ENCODE measurements at places on chromosomes 13 and 19.

DNA sequence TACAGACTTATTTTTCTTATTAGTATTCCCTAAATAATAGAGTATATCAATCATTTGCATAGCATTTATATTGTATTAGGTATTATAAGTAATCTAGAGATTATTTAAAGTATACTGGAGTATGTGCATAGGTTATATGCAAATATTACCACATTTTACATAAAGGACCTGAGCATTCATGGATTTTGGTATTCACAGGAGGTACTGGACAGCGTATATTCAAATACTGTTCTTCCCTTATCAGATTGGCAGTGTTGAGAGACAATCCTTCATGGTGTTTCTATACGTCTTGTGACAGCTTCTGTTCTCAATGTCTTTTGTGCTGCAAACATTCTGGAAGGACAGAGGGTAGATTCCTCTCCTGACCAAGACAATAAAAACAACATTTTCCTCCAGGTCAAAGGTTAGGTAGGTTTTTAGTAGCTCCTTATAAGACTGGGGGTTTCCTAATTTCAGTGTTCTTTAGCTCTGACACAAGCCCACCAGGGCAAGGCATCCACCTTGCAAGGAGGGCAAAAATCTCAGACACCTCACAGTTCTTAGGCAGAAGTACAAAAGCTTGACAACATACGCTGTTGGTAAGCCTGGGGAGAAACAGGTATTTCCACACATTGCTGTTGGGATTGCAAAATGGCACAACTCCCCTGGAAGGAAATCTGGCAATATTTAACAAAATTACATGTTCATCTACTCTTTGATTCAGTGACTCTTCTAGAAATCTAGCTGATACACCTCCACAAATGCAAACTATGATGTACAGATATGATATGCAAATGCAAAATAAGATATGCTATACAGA lies 20.6 kb upstream of the PCCA start:
- DNase-seq = no peak

- no peak for DNase-seq
Measured at GRCh38 chr19:41601771-41602170, 25.1 kb downstream of the CEACAM4 start.

GRCh38 chr13:75481176-75482069 lies 546 bp downstream of the TBC1D4 start:
- no peak for DNase-seq

GRCh38 chr13:95245071-95245470 lies 56.2 kb downstream of the ABCC4 start:
- DNase-seq = no peak

DNA sequence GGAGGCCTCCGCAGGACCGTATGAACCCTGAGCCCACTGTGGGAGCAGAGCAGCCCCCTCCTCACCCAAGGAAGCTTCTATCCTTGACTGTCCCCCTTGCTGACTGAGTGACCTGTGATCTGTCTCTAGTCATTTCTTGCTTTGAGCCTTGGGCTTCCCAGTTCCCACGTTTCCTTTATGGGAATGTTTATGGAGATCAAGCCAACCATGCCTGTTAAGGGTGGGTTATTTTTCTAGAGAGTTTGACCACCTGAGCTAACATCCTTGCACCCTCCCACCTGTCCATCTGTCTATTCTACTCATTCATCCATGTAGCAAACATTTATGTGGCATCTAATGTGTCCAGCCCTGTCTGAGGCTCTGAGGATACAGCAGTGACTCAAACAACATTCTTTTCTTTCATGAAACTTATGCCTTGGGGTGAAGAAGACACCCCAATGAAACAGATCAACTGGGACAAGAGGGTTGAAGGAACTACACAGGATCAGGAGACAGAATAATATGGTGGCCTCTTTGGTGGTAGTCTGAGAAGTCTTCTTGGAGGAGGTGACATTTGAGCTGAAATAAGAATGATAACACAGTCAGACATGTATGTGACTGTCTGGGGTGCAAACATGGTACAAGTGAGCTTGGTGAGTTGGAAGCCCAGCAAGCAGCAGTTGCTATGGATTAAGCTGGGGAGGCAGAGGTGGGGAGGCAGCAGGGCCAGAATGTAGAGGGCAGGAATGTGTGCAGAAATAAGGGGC lies 30.5 kb downstream of the CERS4 start:
- no peak for DNase-seq

DNA sequence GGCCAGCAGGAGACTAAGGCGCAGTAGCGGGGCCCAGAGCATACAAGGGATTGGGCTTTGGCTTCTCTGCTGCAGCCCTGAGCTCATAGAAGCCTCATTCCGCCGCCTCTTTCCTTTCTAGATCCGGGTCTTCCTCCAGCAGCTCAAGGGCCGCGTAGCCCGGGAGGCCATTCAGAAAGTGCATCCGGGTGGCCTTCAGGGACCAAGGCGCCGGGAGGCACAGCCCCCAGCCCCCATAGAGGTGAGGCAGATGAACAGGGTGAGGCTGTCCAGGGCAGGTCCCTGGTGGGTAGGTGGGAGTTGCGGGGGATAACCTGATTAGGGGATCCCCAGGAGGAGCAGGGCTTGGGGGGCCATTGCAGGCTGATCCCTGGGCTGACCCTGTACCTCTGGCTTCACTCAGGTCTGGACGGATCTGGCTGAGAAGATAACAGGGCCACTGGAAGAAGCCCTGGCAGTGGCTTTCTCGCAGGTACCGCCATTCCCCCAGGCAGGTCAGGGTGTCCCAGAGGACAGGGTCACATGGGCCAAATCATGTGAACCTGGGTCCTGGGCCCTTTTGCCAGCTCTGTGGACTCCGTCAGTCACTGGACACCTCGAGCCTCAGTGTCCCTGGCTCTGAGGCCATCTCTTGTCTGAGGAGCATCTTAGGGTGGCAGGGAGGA lies 1.3 kb downstream of the SNAPC2 start:
- no peak for DNase-seq

DNA sequence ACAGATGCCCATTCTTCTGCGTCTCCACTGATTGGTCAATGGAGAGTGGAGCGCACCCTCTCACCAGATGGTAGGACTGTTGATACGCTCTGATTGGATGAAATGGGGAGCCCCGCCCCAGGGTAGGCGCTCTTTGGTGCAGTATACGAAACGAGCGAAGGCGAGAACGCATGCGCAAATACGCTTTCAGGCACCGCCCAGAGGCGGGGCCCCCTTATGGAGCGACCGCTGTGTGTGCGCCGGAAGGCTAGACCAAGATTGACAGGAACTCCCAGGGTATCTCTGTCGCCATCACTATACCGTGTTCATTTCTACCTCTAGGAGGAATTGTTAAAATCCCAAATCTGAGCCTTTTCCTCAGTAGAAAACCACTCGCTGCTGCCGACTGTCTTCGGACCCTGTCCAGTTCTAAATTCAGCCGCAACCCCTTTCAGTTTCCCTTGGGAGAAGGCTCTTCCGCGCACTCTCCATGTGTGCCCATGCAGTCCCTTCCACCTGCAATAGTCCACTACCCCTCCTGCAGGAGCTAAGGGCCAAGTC lies 720 bp upstream of the HNRNPL start:
- DNase-seq = peak; percentile 98

- DNase-seq = no peak
Measured at GRCh38 chr19:33684538-33685232, 62.9 kb downstream of the CHST8 start.

DNA sequence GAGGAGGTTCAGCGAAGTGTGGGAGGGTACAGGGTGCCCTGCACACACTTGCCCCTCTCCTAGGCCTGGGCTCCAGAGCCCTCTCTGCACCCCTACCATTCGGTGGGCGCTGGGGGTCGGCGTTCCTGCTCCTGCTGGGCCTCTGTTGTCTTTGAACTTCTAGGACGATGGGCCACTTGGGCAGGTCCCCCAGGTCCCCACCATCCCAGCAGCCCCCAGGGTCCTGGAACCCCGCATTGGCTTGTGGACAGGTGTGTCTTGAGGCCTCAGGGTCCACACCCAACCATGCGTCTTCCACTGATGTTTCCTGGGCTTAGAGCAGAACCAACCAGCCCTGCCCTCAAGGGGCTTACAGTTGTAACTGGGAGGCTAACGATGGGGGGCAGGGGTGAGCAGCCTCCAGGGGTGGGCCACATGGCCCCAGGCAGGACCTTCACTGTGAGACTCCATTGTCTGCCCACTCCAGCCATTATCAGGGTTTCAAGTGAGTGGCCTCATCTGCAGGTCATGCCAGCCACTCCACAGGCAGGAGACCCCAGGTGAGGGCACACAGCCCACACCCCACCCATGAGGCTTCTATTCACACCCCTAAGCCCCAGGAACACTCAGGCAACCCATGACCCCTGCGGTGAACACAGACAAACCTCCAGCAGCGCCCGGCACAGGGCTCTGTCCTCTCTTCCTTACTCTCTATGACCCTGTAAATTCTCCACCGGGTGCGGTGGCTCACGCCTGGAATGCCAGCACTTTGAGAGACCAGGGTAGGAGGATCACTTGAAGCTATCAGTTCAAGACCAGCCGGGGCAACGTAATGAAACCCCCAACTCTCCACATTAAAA lies 2.0 kb upstream of the KLF16 start:
- DNase-seq = no peak

- DNase-seq = no peak
Measured at GRCh38 chr19:40519352-40520322, 52.8 kb downstream of the SPTBN4 start.

GRCh38 chr19:35314031-35314430 lies 15.0 kb upstream of the CD22 start:
- no peak for DNase-seq

- DNase-seq = no peak
Measured at GRCh38 chr13:97240788-97241734, 18.9 kb downstream of the MBNL2 start.

GRCh38 chr19:31089681-31090080 lies 259.6 kb downstream of the TSHZ3 start:
- DNase-seq = no peak

DNA sequence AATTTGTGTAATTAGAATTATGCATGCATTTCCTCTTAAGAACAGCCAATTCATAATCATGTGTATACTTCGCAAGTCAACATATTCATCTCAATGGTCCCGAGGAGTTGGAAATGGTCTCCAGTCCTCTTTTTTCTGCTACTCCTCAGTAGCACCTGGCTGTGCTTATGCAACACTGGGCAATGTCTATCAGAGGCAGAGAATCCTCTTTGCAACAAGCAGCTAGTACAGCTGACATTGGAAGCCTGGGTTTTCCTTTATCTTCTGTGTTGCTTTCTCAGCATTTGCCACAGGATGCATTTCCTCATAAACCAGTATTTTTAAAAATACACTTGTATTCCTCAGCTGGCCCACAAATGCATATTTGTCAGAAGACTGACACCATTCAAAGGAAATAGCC lies 405.3 kb upstream of the GPC6 start:
- no peak for DNase-seq

GRCh38 chr13:41597348-41598041 lies 140.1 kb downstream of the RGCC start:
- DNase-seq = no peak

DNA sequence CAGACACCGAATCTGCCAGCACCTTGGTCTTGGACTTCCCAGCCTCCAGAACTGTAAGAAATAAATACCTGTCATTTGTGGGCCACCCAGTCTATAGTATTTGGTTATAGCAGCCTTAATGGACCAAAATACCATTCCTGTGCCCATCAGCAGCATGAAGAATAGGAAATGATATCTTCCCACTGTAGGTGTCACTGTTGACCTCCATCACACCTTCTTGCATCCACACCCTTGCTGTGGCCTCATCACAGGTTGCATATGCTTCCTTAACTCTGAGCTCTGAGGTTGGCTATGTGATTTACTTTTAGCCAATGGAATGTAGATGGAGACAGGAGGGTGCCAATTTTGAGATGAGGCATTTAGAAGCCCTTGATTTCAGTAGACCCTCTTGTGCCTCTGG lies 242.0 kb upstream of the TSHZ3 start:
- DNase-seq = no peak

DNA sequence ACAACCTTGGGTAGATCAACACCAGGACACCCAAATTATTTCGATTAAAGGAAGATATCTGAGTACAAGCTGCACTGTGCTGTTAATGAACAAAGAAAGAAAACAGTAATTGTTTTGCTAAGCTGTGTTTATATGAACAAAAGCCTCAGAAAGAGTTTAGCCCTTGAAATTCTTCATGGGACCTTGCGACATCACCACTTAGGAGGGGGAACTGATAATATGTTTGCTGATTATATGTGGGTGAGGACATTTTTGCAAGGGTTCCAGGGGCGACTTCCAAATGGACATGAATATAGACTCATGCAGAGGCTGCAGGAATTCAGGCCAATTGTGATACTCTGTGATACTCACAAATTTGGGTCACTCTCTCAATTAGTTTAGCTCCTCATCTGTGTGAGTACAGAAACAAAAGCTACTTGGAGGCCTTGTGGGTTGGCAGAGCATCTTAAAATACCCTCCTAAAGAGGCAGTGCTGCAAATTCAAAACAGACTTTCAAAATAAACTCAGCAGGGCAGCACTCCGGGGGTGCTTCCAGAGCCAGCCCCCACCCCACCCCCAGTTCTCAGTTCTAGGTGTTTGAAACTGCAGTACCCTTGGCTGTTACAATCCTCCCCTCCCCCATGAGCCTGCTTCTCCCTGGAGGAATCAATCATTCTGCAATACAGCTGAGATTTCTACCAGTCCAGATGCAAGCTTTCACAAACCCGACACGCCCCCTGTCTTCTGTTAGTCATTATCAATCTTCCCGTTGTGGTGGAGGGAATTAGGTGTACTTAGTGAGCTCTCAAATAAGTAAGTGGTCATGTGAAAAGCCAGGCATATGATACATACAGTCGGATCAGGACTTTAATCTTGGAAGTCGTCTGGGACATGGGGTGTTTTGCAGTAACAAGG lies 97.0 kb upstream of the MBNL2 start:
- DNase-seq = no peak

DNA sequence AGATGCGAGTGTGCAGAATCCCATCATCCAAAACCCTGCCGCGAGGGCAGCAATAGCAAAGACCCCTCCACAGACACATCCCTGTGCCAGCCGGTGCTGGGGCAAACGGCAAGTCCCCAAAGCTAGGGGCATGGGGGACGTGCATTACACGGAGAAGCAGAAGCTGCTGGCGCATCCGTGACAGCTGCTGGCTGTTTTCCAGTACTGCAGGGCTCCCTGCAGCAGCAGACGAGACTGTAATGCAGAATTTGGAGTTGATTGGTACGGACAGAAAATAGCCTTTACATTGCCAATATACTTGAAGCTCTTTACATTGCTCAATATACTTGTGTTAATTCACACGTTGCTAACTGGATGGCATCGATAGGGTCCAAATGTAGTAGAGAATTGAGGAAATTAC lies 77.2 kb upstream of the TMTC4 start:
- no peak for DNase-seq

GRCh38 chr19:37505958-37506386 lies 767 bp upstream of the ZNF793 start:
- DNase-seq = no peak

GRCh38 chr13:94660695-94661326 lies 51.5 kb downstream of the SOX21 start:
- no peak for DNase-seq

All from activated T-helper 1 cell treated with Interleukin-2 at 50 U/mL for 16 hours (primary cell).